ENCODE measurements at places on chromosomes 11 and 22. TPM values are rescaled to one million over a fixed set of nuclear protein-coding genes. Genes with fewer than 3 reads are reported as not detected.

Gene KLHDC7B
- 0.05 TPM for total RNA-seq

Gene KCNQ1
- 0.76 TPM for total RNA-seq

Gene SLC22A8
- not detected for total RNA-seq

Gene TTC36
- not detected for total RNA-seq

Gene ACR
- 0.15 TPM for total RNA-seq

Gene LRRC4C
- not detected for total RNA-seq

Gene MACROD1
- total RNA-seq = 9.0 TPM

Measured in A549 treated with Hydrocortisone at 1 μM for 4 hours (cell line).